ENCODE measurements at places on chromosomes 4 and X. TPM values are rescaled to one million over a fixed set of nuclear protein-coding genes. Genes with fewer than 3 reads are reported as not detected.
A peak's percentile ranks its signal among the peaks of the same experiment; 100 is the strongest.

TKTL1 gene
- not detected for total RNA-seq

VCX3B gene
- total RNA-seq, result not detected

DNA sequence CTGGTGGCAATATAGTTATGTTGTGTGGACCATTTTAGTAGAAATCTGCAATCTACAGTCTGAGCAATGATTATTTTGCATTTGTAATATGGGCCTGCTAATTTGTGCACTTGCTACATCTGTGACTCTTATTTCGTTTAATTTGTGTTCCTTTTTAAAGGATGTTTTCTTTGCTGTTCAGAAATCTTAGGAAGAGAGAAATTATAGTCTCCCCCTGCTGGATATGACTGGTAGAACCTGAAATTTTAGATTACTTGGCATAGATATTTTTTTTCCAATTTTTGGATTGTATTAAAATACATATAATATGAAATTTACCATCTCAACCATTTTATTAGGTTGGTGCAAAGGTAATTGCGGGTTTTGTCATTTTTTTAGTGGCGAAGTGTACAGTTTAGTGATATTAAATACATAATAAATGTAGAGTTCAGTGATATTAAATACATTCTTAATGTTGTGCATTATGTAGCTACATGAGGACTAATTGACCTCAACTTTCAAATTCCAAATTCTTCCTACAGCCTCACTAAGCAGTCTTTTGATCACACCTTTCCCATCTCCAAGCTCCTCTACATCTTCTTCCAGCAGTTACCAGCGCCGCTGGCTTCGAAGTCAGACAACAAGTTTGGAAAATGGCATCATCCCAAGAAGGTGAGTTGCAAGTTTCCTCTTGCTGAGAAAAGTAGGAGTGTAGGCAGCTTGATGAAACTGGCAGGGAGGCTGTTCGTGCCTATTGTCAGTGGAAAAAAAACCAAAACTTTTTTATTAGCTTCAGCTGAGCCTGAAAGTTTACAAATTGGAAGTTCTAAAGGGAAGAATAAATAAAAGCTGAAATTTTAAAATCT lies 82.2 kb downstream of the FNIP2 start:
- peak; percentile 35 for DNase-seq
- no peak overlapping the region for H3K4me3 ChIP-seq
- no peak overlapping the region for H3K27ac ChIP-seq
- H3K36me3 ChIP-seq, result peaks cover 5% of the 10 kb centered on the region
- H3K4me1 ChIP-seq, result no peaks in the 10 kb centered on the region

- no peak overlapping the region for H3K27ac ChIP-seq
- peaks cover 5% of the 10 kb centered on the region for H3K4me1 ChIP-seq
- H3K36me3 ChIP-seq, result no peaks in the 10 kb centered on the region
- H3K27me3 ChIP-seq, result no peaks in the 10 kb centered on the region
- DNase-seq, result peak; percentile 28
Measured at GRCh38 chr4:67918428-67918827, 34.6 kb upstream of the TMPRSS11D start.

- H3K27me3 ChIP-seq, result peaks cover 46% of the 10 kb centered on the region
- H3K27ac ChIP-seq, result no peak overlapping the region
- H3K4me3 ChIP-seq, result no peak overlapping the region
- no peaks in the 10 kb centered on the region for H3K36me3 ChIP-seq
- no peaks in the 10 kb centered on the region for H3K4me1 ChIP-seq
Measured at GRCh38 chrX:15233416-15234015, 36.4 kb downstream of the ASB9 start.

GRCh38 chrX:116841290-116841689 lies 378.5 kb upstream of the CT83 start:
- H3K36me3 ChIP-seq, result no peaks in the 10 kb centered on the region
- H3K27me3 ChIP-seq, result peaks cover 18% of the 10 kb centered on the region
- no peak overlapping the region for H3K4me3 ChIP-seq
- no peak for DNase-seq

GRCh38 chr4:152485726-152486276 lies 50.1 kb downstream of the FBXW7 start:
- H3K27me3 ChIP-seq, result no peaks in the 10 kb centered on the region
- peak; percentile 78 for DNase-seq
- peak overlapping the region; percentile 54 for H3K4me3 ChIP-seq
- H3K36me3 ChIP-seq, result no peaks in the 10 kb centered on the region

DNA sequence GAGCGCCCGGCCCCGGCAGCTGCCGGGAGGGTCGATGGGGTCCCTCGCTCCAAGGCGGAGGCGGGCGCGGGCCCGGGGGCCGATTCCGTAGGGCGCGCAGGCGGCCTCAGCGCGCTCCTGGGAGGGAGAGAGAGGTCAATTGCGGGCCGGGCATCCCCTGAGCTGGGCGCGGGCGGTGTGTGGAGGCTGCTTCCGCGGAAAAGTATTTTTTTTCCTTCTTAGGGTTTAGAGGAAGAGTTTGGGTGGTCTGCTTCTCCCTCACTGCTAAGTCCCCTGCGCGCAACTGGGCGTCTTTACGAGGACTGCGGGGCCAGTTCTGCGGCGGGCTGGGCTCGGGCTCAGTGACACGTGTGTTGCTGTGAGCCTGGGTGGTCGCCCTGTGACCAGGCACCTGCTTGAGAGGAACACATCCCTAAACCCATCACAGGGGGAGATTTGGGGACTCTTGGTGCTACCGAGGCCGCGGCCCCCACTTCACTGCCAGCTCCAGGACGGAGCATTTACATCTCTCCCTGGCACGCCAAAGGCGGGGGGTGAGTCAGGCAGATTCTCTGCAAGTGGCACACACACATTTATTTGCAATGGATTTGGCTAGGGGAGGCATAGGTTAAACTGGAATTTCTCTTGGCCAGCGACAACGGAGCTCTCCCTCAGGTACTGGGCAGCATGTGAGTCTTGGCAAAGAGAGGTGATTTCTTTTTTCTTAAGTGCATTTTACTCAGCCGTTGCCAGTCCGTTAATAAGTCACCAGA lies 151.2 kb upstream of the SLC4A4 start:
- DNase-seq, result no peak
- H3K27me3 ChIP-seq, result peaks cover 44% of the 10 kb centered on the region
- H3K27ac ChIP-seq, result no peak overlapping the region
- H3K36me3 ChIP-seq, result no peaks in the 10 kb centered on the region
- no peaks in the 10 kb centered on the region for H3K4me1 ChIP-seq
- H3K4me3 ChIP-seq, result peak overlapping the region; percentile 74

DNA sequence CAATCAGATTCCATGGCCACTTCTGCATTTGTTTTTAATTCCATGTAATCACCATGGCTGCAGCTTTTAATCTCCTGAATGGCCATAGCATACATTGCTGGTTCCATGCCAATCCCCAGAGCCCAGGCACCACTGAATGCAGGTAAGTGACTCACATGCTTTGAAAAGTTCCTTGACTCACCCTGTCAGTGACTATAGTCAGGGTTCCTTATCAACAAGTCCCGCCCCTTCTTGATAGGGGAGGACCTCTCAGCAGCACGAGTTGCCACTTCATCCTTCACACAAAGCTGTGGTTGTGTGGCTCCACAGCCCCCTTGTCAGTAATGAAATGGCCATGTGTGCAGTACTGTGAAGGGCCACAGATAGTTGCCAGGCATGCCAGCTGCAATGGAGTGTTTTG lies 516.6 kb downstream of the PPARGC1A start:
- H3K27ac ChIP-seq, result peak overlapping the region; percentile 31
- H3K36me3 ChIP-seq, result no peaks in the 10 kb centered on the region
- H3K27me3 ChIP-seq, result no peaks in the 10 kb centered on the region
- no peak overlapping the region for H3K4me3 ChIP-seq
- H3K4me1 ChIP-seq, result peaks cover 14% of the 10 kb centered on the region

DNA sequence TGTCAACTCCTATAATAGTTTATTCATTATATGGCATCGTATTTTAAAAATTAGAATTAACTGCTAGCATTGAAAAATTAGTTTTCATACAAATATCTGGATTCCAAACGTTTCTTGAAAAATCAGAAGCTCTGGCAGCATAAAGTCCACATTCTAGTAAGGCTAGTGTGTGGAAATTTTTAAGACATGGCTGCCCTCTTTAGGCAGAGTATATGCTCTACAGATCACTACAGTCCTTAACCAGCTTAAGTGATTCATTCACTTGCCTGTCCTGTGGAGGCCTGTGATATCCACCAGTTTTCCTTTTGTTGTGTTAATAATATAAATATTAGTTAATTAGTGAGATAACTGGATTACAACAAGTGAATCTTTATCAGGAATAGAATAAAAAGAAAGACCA lies 287.2 kb downstream of the OPHN1 start:
- peak; percentile 40 for DNase-seq
- H3K27ac ChIP-seq, result no peak overlapping the region
- no peaks in the 10 kb centered on the region for H3K36me3 ChIP-seq
- H3K4me1 ChIP-seq, result no peaks in the 10 kb centered on the region
- no peak overlapping the region for H3K4me3 ChIP-seq
- peaks cover 29% of the 10 kb centered on the region for H3K27me3 ChIP-seq

DNA sequence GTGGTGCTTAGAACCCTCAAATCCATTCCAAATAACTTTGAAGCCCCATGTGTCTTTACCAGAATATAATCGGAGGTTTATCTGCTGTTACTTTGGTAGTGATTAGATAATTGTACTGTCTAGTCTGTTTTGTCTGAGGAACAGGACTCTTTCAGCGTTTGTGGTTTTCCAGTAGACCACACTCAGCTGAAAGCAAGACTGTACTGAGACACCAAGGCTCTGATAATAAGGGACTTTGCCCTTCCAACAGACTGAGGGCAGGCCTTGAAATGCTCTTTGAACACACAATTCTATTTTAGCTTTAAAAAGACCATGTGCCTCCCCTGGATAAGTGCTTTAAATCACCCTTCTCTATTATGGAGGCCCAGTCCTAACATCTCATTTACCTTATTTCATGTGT lies 76.1 kb downstream of the KLHL8 start:
- no peak overlapping the region for H3K4me3 ChIP-seq
- no peaks in the 10 kb centered on the region for H3K27me3 ChIP-seq
- H3K4me1 ChIP-seq, result no peaks in the 10 kb centered on the region
- peaks cover 64% of the 10 kb centered on the region for H3K36me3 ChIP-seq

GRCh38 chr4:174340714-174341113 lies 57.0 kb downstream of the CEP44 start:
- H3K4me3 ChIP-seq, result no peak overlapping the region
- no peaks in the 10 kb centered on the region for H3K36me3 ChIP-seq
- H3K27me3 ChIP-seq, result no peaks in the 10 kb centered on the region
- DNase-seq, result no peak
